ENCODE measurements at places on chromosomes 3 and 15.

GRCh38 chr3:46957092-46957820 lies 19.3 kb downstream of the CCDC12 start:
- no peak for DNase-seq

GRCh38 chr3:143287403-143287802 lies 167.8 kb downstream of the CHST2 start:
- DNase-seq = no peak

GRCh38 chr3:146646261-146646660 lies 41.1 kb upstream of the PLSCR5 start:
- no peak for DNase-seq

GRCh38 chr15:78449220-78449999 lies 11.4 kb downstream of the IREB2 start:
- DNase-seq = no peak

- DNase-seq = no peak
These were observed 524.2 kb downstream of the NAALADL2 start for GRCh38 chr3:175383371-175383770.

DNA sequence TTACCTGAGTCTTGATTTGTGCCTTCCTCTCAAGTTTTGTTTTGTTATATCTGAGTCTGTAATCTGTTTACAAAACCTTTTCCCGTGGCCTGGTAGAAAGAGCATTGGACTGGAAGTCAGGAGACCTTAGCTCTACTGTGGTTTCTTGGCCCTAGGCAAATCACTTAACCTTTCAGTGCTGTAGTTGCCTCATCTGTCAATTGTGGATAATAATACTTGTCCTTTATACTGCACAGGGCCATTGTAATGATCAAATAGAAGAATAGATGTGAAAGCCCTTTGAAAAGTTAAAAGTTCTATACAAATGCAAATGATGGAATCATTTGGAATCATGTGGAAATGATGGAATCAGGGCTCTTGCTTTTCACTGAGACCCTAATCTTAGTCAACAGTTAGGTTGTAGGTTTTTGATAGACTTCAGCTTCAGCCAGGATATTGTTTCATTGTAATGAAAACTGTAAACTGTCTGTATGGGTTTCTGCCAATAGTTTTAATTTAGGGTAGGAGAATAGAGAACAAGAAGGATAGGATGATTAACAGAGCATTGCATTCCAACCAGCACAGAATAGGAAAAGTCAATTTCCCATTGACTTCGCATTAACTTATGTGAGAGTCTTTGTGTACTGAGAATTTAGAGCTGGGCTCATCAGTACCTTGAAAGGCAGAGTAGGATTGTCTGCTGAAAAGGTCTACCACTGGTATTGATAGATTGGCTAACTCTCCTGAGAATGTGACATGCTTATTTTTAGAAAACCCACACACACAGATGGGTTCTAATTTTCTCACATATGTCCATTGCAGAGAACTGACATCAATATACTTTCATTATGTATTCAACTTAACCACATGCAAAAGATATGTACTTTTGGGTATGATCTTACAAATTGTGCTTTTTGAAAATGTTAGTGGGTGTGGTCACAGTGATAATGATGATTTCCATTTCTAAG lies 21.8 kb downstream of the MAP2K5 start:
- no peak for DNase-seq

GRCh38 chr3:193851941-193852674 lies 259.1 kb downstream of the OPA1 start:
- DNase-seq = no peak

- no peak for DNase-seq
These were observed 28.4 kb downstream of the P3H2 start for GRCh38 chr3:190092250-190092649.

DNA sequence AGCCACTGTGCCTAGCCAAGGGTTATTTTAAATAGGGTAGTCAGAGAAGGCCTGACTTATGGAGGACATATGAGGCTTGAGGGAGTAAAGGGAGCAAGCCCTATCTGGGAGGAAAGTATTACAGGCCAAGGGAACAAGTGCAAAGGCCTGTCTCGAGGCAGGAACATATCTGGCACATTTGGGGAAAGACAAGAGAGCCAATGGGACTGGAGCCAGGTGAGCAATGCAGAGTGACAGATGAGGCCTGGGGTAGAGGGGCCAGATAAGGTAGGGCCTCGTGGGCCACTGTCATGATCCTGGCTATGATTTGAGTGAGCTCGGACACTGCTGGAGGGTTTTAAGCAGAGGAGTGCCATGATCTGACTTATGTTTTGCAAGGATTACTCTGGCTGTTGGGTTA lies 43.8 kb downstream of the DCP1A start:
- DNase-seq = no peak

GRCh38 chr15:70284438-70285214 lies 186.9 kb upstream of the TLE3 start:
- DNase-seq = no peak

GRCh38 chr3:173737167-173737808 lies 339.7 kb downstream of the NLGN1 start:
- no peak for DNase-seq

GRCh38 chr15:38002883-38003477 lies 68.5 kb downstream of the TMCO5A start:
- DNase-seq = no peak
